ENCODE measurements at places on chromosomes 2 and 18.

DNA sequence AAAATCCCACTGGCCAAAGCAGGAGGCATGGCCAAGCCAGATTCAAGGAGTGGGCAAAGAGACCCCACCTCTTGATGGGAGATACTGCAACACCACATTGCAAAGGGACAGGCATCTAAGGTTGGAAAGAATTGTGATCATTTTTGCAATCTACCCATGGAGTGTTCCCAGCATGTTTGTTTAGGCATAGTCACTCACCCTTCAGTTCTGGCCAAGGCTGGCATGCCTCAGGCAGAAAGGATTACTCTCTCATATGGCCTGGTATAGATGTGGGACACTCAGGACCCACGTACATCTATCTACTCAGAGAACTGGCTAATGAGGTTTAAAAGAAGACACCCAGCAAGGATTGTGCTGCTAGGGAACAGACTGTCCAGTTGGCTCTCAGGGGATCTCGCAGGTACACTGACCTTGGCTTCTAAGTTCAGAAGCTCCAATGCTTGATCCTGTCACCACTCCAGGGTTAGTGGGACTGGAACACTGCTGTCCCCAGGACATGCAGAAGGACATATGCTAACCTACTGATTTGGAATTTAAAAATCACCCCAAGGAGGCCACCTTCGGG is 183.7 kb downstream of the KLHL29 start:
- no peak for DNase-seq

DNA sequence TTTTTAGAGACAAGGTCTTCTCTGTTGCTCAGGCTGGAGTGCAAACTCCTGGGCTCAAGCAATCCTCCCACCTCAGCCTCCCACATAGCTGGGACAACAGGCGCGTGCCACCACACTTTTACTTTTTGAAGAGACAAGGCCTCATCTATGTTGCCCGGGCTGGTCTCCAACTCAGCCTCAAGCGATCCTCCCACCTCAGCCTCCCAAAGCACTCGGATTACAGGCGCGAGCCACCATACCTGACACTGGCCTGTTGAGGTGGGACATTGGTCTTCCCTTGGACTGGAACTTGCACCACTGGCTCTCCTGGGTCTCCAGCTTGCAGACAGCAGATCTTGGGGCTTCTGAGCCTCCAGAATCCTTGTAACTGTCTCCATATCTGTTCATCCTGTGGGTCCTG is 75.6 kb downstream of the NDUFA10 start:
- DNase-seq: no peak

GRCh38 chr18:46340716-46341115 is 236.5 kb downstream of the HAUS1 start:
- DNase-seq: no peak

DNA sequence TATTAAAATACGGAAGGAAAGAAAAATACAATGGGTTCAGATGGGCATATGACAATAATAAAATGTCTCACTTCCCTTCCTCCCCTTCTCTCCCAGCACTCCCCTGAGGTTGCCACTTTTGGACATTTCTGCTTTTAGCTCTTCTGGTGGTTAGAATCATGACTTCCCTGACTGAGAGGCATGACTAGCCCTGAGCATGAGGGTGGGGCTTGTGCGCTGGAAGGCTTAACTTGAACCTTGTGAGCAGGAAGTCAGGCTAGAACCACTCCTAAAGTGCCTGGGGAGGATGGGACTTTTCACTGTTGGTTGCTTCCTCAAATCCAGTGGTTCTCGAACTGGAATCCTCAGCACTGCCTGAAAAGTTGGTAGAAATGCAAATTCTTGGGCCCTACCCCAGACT is 19.7 kb upstream of the ARHGAP25 start:
- no peak for DNase-seq

DNA sequence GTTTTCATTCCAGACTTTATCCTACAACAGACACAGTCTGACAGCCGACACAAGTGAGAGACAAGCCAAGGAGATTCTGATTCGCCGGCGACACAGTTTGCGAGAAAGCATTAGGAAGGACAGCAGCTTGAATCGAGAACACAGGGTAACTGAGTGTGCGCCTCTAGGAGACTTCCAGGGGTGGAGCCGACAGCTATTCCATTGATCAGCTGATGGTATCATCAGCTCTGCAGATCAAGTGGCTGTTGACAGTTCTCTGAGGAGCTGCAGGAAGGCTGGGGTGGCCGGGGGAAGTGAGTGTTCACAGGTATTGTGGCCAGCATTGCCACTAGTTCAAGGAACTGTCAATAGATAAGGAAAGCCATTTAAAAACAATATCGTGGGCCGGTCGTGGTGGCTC is 57.3 kb upstream of the TMEM182 start:
- DNase-seq: no peak
